Smooth muscle cell of the umbilical artery (primary cell): ENCODE measurements at places on chromosomes 5 and 9. TPM values are rescaled to one million over a fixed set of nuclear protein-coding genes. Genes with fewer than 3 reads are reported as not detected.

KYAT1 gene
- total RNA-seq: 6.5 and 13.7 TPM in 2 replicates

PHF24 gene
- total RNA-seq: 0.05 and 0.30 TPM in 2 replicates

POLR3G gene
- total RNA-seq: 3.0 and 16.3 TPM in 2 replicates

PCDHA10 gene
- total RNA-seq: 0.23 and 0.59 TPM in 2 replicates

ZBTB34 gene
- total RNA-seq: 6.5 and 7.7 TPM in 2 replicates

MELK gene
- total RNA-seq: 3.0 and 20.4 TPM in 2 replicates
